ENCODE measurements at places on chromosomes 2 and 18.

GRCh38 chr2:24336811-24337210 is 23.5 kb downstream of the ITSN2 start:
- DNase-seq = no peak
- peaks cover 8% of the 10 kb centered on the region for H3K4me1 ChIP-seq
- H3K4me3 ChIP-seq = no peak overlapping the region

- no peaks in the 10 kb centered on the region for H3K36me3 ChIP-seq
- no peak overlapping the region for H3K27ac ChIP-seq
- no peak for DNase-seq
- H3K27me3 ChIP-seq = no peaks in the 10 kb centered on the region
Measured at GRCh38 chr2:121205321-121205942, 79.6 kb downstream of the TFCP2L1 start.

DNA sequence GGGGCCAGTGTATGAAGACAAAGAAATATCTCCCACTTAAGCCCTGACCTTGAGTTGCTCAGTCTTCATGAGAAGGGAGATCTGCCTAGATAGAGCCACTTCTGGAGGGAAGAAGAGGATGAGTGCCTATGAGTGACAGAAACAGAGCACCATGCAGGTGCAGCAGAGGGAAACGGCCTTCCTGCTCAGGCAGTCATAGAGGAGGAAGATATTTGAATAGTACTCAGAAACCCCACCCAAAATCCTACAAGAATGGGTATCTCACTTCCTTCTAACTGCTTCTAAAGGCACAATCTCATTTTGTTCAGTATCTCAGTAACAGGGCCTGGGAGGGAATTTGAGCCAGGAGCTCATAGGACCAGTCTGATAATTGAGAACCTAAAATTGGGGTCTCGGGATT is 339.3 kb downstream of the ALK start:
- H3K27me3 ChIP-seq = peaks cover 4% of the 10 kb centered on the region
- no peak for DNase-seq
- H3K36me3 ChIP-seq = no peaks in the 10 kb centered on the region
- H3K27ac ChIP-seq = no peak overlapping the region

GRCh38 chr18:1213126-1213525 is 308.5 kb downstream of the ADCYAP1 start:
- H3K36me3 ChIP-seq = no peaks in the 10 kb centered on the region
- H3K4me1 ChIP-seq = no peaks in the 10 kb centered on the region
- DNase-seq = no peak
- no peak overlapping the region for H3K4me3 ChIP-seq
- no peaks in the 10 kb centered on the region for H3K27me3 ChIP-seq

- H3K4me3 ChIP-seq = no peak overlapping the region
- no peak for DNase-seq
- H3K27me3 ChIP-seq = no peaks in the 10 kb centered on the region
Measured at GRCh38 chr2:188187726-188188125, 103.9 kb upstream of the GULP1 start.

GRCh38 chr18:13610555-13611141 is 115.7 kb downstream of the FAM210A start:
- no peak for DNase-seq

GRCh38 chr2:158191076-158191895 is 89.6 kb downstream of the UPP2 start:
- DNase-seq = peak; percentile 46
- peak overlapping the region; percentile 56 for H3K27ac ChIP-seq
- H3K4me1 ChIP-seq = peaks cover 21% of the 10 kb centered on the region
- H3K27me3 ChIP-seq = peaks cover 17% of the 10 kb centered on the region

DNA sequence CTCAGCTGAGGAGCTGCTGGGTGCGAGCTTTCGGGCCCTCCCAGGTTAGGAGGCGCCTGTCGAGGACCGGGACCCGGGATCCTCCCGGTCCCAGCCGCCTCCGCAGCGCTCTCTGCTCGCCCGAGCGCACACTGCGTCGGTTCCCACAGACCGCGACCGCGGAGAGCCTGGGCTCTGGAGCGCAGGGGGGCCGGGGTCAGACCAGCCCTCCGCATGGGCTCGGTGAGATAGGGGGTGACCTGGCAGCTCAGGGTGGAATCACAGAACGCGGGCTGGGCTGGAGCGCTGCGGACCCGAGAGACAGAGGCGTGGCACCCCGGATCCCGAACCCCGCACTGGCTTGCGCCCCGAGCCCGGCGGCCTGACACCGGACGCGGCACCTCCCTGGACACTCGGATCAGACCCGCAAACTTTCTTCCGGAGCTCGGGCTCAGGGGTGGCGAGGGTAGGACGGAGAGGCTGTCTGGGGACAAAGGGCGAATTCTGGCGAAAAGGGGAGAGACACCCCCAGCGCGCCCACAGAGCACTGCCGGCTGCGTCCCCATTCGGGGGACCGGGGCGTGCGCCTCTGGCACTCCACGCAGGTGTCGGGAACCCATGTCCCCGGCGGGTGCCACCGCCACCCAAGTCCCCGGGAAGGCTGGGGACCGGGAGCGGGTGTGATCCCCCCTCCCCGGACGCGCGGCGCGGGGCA is 612 bp downstream of the DIPK1C start:
- H3K27me3 ChIP-seq = peaks cover 69% of the 10 kb centered on the region
- peaks cover 1% of the 10 kb centered on the region for H3K4me1 ChIP-seq
- H3K36me3 ChIP-seq = no peaks in the 10 kb centered on the region
- no peak for DNase-seq
- H3K4me3 ChIP-seq = no peak overlapping the region
- no peak overlapping the region for H3K27ac ChIP-seq

GRCh38 chr2:61582165-61582564 is 44.0 kb upstream of the XPO1 start:
- no peaks in the 10 kb centered on the region for H3K36me3 ChIP-seq
- no peak for DNase-seq
- H3K4me3 ChIP-seq = no peak overlapping the region
- H3K27ac ChIP-seq = no peak overlapping the region
- no peaks in the 10 kb centered on the region for H3K4me1 ChIP-seq

DNA sequence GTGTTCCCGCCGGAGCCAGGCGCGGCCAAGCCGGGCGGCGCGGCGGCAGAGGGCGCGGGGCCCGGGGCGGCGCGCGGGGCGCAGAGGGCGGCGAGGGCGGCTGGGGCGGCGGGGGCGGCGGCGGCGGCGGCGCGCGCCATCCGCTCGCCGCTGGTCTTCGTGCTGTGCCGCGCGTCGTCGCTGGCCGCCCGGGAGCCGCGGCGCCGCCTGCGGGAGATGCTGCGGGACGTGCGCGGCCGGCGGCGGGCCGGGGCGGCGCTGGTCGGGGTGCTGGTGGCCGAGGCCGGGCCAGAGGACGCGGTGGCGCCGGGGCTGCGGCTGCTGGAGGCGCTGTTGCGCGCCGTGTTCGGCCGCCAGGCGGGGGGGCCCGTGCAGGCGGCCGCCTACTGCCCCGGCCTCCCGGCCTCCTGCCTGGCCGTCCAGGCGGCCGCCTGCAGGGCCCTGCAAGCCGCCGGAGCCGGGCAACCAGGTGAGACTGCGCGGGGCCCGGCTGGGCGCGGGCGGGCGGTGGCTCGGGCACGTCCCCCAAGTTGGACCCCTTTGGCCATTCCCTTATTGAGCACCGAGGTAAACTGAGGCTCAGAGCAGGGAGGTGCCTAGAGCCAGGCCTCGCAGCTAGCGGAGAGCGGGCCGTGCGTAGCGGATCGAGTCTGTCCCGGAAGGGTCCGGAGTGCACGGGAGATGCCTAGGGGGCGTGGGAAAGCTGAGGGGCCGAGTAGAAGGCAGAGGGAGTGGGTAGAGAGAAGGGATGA is 584 bp downstream of the C2orf72 start:
- H3K36me3 ChIP-seq = no peaks in the 10 kb centered on the region
- no peak overlapping the region for H3K4me3 ChIP-seq

GRCh38 chr2:75431763-75432162 is 129.0 kb downstream of the EVA1A start:
- H3K27ac ChIP-seq = no peak overlapping the region
- H3K4me1 ChIP-seq = no peaks in the 10 kb centered on the region
- DNase-seq = no peak
- H3K4me3 ChIP-seq = no peak overlapping the region

- H3K4me3 ChIP-seq = no peak overlapping the region
- DNase-seq = no peak
- no peaks in the 10 kb centered on the region for H3K4me1 ChIP-seq
- no peak overlapping the region for H3K27ac ChIP-seq
- H3K27me3 ChIP-seq = peaks cover 9% of the 10 kb centered on the region
Measured at GRCh38 chr2:36379710-36380448, 24.3 kb downstream of the CRIM1 start.

DNA sequence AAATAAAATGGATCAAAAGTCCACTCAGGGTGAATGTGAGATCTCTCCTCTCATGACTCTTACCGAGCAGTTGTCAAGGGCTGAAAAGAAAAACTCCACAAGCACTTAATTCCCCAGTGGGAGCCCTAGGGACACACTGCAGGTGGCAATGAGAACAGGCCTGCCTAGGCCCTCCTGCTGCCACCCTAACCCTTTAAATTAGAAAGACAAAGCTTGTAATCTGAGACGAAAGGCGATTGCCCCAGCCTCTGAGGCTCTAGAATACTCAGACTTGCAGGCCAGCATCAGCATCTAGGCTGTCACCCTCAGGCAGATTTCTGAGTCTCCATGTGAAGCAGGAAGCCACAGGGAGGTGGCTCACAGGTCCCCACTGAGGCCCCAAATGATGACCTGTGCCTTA is 457.0 kb upstream of the MYT1L start:
- H3K27ac ChIP-seq = no peak overlapping the region
- no peak for DNase-seq
- no peaks in the 10 kb centered on the region for H3K27me3 ChIP-seq
- no peaks in the 10 kb centered on the region for H3K4me1 ChIP-seq
- H3K4me3 ChIP-seq = no peak overlapping the region

- no peak overlapping the region for H3K27ac ChIP-seq
- peaks cover 27% of the 10 kb centered on the region for H3K4me1 ChIP-seq
- DNase-seq = no peak
- peak overlapping the region; percentile 34 for H3K4me3 ChIP-seq
- peaks cover 7% of the 10 kb centered on the region for H3K36me3 ChIP-seq
- H3K27me3 ChIP-seq = peaks cover 53% of the 10 kb centered on the region
Measured at GRCh38 chr2:37324536-37324785, 172 bp downstream of the PRKD3 start.

- H3K27me3 ChIP-seq = no peaks in the 10 kb centered on the region
- no peaks in the 10 kb centered on the region for H3K36me3 ChIP-seq
- H3K4me3 ChIP-seq = no peak overlapping the region
- no peaks in the 10 kb centered on the region for H3K4me1 ChIP-seq
Measured at GRCh38 chr2:238506371-238507068, 79.8 kb downstream of the ASB1 start.

- peaks cover 13% of the 10 kb centered on the region for H3K27me3 ChIP-seq
- no peak for DNase-seq
- no peaks in the 10 kb centered on the region for H3K36me3 ChIP-seq
- H3K27ac ChIP-seq = no peak overlapping the region
Measured at GRCh38 chr18:9796935-9797549, 88.7 kb upstream of the TXNDC2 start.

GRCh38 chr2:23926290-23926749 is 603 bp downstream of the ATAD2B start:
- peak overlapping the region; percentile 98 for H3K4me3 ChIP-seq
- peak overlapping the region; percentile 100 for H3K27ac ChIP-seq
- no peak for DNase-seq
- H3K4me1 ChIP-seq = peaks cover 22% of the 10 kb centered on the region

- H3K27ac ChIP-seq = no peak overlapping the region
- no peak for DNase-seq
- H3K27me3 ChIP-seq = no peaks in the 10 kb centered on the region
- H3K4me1 ChIP-seq = no peaks in the 10 kb centered on the region
- H3K36me3 ChIP-seq = no peaks in the 10 kb centered on the region
- H3K4me3 ChIP-seq = no peak overlapping the region
Measured at GRCh38 chr2:189165656-189166380, 13.7 kb downstream of the COL5A2 start.

GRCh38 chr2:197184959-197185586 is 125.5 kb downstream of the ANKRD44 start:
- H3K36me3 ChIP-seq = peaks cover 48% of the 10 kb centered on the region
- no peaks in the 10 kb centered on the region for H3K27me3 ChIP-seq
- peaks cover 43% of the 10 kb centered on the region for H3K4me1 ChIP-seq
- no peak for DNase-seq

DNA sequence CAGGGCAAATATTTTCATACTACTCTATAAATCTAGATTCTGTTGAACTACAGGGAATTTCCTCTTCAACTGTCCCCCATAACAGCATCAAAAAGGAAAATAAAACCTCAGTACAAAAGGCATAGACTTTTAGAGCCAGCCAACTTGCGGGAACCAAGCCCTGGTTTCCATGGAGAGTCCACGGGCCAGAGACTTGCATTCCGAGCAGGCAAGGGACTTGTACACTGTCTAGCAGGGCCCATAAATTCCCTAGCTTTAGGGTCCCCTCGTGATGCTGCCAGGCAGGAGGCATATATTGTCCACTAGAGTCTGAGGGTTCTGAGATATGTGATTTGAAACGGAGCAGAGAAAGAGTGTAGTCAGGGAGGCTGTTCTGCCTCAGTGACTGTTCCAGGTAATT is 153.1 kb upstream of the SLC14A2 start:
- no peaks in the 10 kb centered on the region for H3K4me1 ChIP-seq
- no peak for DNase-seq
- no peak overlapping the region for H3K4me3 ChIP-seq

- no peaks in the 10 kb centered on the region for H3K36me3 ChIP-seq
- H3K27me3 ChIP-seq = peaks cover 17% of the 10 kb centered on the region
- no peak overlapping the region for H3K27ac ChIP-seq
- DNase-seq = no peak
- H3K4me3 ChIP-seq = no peak overlapping the region
Measured at GRCh38 chr2:102489646-102490045, 16.6 kb downstream of the SLC9A4 start.

GRCh38 chr2:50752237-50752636 is 279.7 kb downstream of the NRXN1 start:
- H3K27ac ChIP-seq = no peak overlapping the region
- H3K4me3 ChIP-seq = no peak overlapping the region
- DNase-seq = no peak
- H3K4me1 ChIP-seq = no peaks in the 10 kb centered on the region

- no peaks in the 10 kb centered on the region for H3K36me3 ChIP-seq
- peak; percentile 22 for DNase-seq
- no peak overlapping the region for H3K4me3 ChIP-seq
- peaks cover 9% of the 10 kb centered on the region for H3K4me1 ChIP-seq
- H3K27me3 ChIP-seq = no peaks in the 10 kb centered on the region
Measured at GRCh38 chr18:79200546-79201268, 131.5 kb downstream of the ATP9B start.

- H3K4me1 ChIP-seq = peaks cover 12% of the 10 kb centered on the region
- peaks cover 2% of the 10 kb centered on the region for H3K27me3 ChIP-seq
Measured at GRCh38 chr2:203646961-203647360, 59.5 kb upstream of the CD28 start.

DNA sequence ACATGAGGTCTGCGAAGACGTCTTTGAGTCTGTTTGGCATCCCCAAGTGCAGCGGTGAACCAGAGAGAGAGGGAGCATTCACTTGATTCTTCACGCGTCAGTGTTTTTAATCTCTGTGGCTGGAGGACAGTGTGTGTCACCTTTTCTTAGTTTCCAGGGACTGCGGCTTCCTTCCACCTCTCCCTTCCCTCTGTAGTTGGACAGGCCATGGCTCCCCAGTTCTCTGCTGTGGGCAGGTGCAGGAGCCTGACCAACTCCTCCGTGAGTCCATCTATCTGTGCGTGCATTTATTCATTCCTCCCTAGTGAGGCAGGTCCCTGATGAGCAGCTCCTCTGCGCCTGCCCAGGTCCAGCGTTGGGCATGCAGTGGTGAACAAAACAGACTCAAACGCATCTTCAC is 42.9 kb downstream of the AGAP1 start:
- no peaks in the 10 kb centered on the region for H3K36me3 ChIP-seq
- H3K27ac ChIP-seq = no peak overlapping the region
- no peak for DNase-seq
- H3K4me3 ChIP-seq = no peak overlapping the region
- no peaks in the 10 kb centered on the region for H3K4me1 ChIP-seq

Data from T-helper 2 cell treated with Interferon-gamma antibody and Interleukin-4, amounts not matched to agents 5 μg/mL and 100 μg/mL, for 36 hours (primary cell).